Left lobe of liver (tissue), 2 donors: ENCODE measurements at places on chromosomes 7 and 10. TPM values are rescaled to one million over a fixed set of nuclear protein-coding genes. Genes with fewer than 3 reads are reported as not detected.

GRCh38 chr7:89458114-89458513, 662.6 kb upstream of the TEX47 start:
- DNase-seq, result no peak

SLC26A5 gene
- total RNA-seq, result 0.33 TPM

DNA sequence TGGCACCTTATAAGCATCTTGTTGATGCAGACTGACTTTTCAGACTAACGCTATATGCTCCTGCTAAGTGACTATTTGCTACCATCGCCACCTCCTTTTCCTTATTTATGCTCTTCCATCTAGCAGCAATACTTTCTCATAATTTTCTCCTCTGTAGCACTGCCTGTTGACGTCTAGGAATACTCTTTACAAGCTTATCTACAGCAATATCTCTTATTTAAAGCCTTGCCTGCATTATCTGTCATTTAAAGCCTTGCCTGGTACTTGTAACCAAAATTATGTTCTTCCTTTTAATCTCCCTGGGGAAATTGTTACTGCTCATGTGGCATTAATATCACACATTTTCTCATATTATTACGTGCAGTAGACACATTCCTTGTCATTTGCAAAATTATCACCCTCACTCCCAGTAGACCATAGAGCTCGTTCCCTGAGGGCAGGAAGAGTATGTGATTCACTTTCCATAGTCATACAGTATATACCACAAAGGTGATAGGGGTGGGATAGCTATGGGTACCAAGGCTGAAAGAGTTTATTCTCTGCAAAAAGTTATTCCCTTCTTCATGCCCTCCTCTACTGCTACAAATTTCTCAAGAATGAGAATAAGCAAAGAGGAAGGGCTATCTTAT, 359.7 kb upstream of the PCDH15 start:
- DNase-seq, result no peak

IKZF1 gene
- 2.8 TPM for total RNA-seq

DNA sequence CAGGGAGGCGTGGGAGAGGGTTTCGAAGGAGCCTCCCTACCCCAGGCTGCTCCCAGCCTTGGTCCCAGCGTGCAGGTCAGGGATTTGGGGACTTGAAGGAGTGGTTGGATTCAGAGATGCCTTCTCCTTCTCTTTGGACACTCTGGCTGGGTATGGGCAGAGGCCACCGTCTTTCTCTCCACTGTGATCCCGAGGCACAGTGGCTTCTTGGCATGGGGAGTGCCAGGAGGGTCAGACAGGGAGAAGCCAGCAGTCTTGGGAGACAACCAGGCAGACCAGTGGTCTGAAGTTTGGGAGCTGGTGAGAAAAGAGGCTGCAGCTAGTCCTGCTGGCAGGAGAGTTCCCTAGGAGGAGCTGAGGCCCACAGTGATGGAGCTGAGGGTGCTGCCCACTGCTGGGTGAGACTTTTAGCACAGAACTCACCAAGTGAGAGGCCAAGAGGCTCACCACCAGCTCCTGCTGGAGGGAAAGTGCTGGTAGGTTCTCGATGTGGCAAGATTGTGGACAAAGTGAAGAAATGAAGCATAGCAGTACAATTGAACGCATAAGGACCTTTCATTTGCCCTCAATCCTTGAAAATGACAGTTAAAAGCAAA, 35.2 kb upstream of the WDFY4 start:
- no peak for DNase-seq

- DNase-seq, result peak; percentile 83
Measured at GRCh38 chr7:63899691-63900393, 98.8 kb upstream of the ZNF722 start.

GRCh38 chr7:78873117-78873516, 580.4 kb downstream of the MAGI2 start:
- DNase-seq, result no peak

- no peak for DNase-seq
Measured at GRCh38 chr7:50723888-50724287, 58.8 kb downstream of the GRB10 start.

WNT16 gene
- not detected for total RNA-seq

MARCHF5 gene
- 24.7 TPM for total RNA-seq

RADIL gene
- total RNA-seq, result 0.40 TPM

HTRA1 gene
- total RNA-seq, result 83.1 TPM

RBP4 gene
- total RNA-seq, result 6,485 TPM

SLC29A3 gene
- 6.4 TPM for total RNA-seq

DNA sequence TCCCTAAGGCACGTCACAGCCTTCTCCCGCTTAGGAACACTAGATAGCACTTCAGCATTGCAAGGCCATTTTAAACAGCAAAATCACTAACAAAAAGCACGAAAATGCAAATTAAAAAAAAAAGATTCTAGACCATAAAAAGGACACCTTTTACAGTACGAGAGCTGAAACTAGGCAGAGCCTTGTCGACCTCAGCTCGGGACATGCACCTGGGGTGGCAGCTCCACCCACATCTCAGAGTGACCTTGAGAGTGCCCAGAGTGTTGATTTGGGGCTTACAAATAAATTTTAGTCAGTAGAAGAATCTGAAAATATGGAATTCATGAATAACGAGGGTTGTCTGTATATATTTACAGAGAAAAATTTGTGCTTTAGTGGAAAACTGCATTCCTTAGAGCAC, 1.1 kb downstream of the MRPS24 start:
- no peak for DNase-seq

DNA sequence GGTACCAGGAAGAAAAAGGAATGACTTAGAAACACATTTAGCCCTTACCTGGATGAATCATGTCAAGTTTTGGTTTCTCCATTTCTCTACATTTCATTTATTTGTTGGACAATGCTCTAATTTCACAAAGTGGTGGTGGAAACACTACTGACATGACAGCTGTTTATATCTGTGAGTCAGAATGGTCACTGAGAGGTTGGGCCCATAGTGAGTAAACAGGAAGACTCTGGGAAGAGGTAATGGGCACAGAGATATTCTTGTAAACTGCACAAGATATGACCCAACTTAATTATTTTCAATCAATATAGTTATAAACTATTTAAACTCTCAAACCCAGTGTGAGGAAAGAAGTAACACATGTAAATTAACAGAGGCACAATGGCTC, 176.3 kb upstream of the MEOX2 start:
- no peak for DNase-seq

- DNase-seq, result no peak
Measured at GRCh38 chr7:134788191-134788590, 8.8 kb downstream of the CALD1 start.

DNA sequence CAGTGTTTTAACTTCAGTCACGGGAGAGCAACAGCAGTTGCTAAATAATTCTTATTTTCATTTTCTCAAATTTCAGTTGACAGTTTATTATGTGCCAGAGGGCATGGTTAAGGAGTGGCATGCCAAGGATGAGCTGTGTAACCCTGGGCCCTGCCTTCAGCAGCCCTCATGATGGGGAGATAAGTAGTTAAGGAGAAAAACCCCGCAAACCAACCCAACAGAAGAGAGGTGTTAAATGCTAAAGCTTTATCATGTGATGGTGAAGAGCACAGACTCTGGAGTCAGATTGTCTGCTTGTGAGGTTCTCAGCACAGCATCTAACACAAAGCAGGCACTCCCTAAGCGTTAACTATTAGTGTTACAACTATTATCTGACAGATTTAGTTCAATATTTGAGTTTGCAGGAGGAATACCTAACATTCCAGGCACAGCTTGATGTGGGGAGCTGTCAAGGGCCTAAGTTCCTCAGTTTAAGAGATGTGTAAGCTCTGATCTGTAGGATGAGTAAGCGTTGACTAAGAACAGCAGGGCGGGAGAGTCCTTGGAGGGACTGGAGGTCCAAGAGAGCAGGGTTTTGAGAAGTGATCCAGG, 29.6 kb downstream of the STAM start:
- DNase-seq, result no peak

DNA sequence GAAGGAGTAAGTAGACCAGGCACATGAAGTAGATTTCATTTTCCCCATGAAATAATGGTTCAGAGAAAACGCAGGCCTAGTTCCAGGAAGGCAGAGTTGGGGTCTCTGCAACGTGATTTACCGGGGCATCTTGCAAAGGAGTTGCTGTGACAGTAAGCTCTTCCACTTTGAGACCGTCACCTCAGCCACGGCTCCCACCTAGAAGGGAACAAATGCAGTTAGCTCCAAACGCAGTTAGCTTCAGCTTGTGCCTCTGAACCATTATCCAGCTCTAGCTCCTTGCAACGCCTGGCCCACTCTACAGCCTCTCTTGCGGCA, 7.0 kb upstream of the MYO1G start:
- no peak for DNase-seq

NEUROD6 gene
- total RNA-seq, result not detected

GRCh38 chr7:132933072-132933458, 148.8 kb downstream of the CHCHD3 start:
- DNase-seq, result no peak

DNA sequence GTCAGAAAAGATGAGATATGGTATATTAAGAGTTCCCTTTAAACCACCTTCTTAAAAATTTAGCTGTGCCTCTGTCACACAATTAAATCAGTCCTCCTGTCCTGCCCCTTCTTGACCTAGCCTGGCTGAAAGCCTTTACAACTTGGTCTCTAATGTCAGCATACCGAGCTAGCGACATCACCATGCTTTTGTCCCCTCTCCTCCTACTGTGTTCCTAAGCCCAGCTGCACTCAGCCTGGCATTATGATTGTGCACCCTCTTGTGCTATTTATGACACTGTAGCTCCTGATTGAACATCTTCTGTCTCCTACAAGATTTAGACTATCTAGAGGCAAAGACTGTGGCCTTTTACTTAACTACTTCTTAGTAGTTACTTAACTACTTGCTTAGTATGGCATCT, 29.2 kb downstream of the TDRD1 start:
- no peak for DNase-seq

DNA sequence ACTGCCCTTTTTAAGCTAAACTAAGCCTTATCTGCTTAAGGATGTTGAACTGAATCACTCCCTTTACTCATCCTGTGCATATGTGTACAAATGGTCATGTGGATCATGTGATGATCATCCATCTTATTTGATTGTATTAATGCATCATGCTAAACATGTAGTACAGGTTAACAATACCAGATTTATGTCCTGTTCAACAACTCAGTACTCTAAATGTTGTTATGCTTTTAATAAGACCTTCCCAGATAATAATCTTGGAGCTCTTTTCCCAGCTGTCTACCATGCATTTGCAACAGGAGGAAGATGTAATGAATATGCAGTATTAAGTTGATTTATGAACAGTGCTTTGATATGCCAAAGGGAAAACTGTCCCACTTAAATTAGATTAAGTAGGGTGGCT, 318.0 kb downstream of the BICC1 start:
- DNase-seq, result no peak

DNA sequence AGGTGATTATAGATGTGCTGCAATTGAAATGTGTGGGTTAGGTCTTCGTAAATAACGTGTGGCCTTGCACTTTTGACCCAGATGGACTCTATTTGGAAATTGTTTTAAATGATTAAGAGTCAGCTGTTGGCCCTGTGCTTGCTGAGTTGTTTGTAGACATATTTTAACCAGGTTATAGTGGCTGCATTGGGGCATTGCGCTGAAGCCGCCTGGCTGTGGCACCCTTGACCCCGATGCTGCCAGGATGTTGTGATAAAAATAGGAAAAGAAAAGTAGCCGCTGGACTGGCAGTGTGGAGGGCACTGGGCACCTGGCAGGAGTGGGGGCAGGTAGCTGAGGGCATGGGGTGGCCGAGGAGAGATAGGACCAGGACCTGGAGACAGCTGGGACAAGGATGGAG, 13.4 kb downstream of the LRRC27 start:
- DNase-seq, result no peak

ANXA8L1 gene
- 0.86 TPM for total RNA-seq

DNA sequence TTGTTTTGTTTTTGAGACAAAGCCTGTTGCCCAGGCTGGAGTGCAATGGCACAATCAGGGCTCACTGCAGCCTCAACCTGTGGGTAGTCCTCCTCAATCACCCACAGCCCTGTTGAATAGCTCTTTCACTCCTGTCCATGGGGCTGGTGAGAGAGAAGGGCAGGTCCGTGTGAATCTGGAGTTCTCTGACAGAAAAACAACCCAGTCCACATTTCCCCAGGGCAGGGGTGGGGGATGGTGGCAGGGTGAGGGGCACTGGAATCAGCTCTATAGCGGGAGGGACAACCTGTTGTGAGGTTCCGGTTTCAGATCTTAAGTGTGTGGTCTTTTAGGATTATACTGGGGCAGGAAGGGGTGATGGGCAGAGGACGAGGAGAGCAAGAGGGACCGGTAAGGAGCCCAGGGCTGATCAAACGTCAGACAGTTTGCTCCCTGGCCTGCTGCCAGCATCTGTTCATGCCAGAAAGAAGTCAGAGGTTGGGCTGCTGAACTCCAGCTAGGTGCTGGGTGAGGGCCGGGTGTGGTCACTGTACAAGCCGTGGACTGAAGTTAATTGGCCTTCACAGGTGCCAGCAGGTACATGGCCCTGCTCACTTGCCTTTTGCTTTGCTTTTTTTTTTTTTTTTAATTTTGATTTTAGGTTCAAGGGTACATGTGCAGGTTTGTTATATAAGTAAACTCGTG, 33.2 kb upstream of the MKRN1 start:
- peak; percentile 69 for DNase-seq

DNA sequence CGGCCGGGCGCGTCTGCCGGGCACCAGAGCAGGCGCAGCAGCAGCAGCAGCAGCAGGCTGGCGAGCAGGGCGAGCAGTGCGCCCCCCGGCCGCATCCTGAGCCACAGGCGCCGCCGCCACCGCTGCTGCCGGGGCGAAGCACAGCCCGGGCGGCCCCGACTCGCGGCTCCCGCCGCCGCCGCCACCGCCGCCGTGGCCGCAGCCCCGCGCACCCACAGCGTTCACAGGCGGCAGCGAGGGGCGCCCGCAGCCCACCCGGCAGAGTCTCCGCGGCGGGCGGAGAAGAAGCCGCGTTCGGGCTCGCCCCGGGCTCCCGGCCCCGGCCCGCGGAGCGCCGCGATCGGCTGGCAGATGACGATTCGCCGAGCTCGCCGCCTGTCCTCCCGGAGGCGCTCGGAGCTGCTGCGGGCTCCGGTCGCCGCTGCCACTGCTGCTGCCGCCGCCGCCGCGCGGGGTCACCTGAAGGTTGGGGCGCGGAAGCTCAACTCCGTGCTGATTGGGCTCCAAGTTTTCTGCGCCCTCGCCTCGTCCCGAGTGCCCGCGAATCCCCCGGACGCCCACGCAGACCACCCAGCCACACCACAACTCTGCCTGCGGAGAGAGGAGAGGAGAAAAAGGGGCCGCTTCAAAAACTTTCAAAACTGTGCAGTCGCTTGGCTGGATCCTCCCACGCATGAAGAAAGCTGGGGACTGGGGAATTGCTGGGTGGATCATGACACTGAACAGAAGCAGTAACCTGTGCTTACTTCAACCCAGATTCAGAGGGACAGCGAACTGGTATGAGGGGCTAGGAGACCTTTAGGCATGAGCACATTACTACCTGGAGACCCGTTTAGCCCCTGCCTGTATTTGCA, at the start of gene ST8SIA6:
Gene ST8SIA6, minus strand, starts transcription at position 435 of the 854 bp plus-strand sequence. Its CDS starts 340 bp downstream, at position 95.
- DNase-seq, result no peak

DNA sequence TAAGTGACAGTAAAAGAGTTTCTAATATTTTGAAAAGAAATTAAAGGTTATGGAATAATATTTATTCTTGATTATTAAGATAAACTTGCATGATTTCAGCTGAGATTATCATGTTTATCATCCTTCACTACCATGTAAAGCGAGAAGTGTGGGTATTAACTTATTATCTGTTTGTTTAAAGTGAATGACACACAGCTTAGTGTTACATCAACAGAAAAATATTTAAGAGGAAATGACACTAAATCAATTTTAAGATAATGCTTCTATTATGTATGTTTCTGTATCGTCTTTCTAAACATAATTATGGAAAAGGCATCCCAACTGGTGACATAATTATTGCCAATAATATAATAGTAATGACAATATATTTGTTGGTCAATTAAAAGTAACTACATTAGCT, 213.1 kb downstream of the PCDH15 start:
- DNase-seq, result no peak

CYTH3 gene
- total RNA-seq, result 3.8 TPM

UNCX gene
- not detected for total RNA-seq

- no peak for DNase-seq
Measured at GRCh38 chr7:123643495-123644441, 11.9 kb upstream of the LMOD2 start.

CHST3 gene
- 1.3 TPM for total RNA-seq
